ENCODE measurements at places on chromosomes 11 and 22.

- peak; percentile 80 for DNase-seq
Measured at GRCh38 chr22:47918276-47918921, 1155.9 kb downstream of the TBC1D22A start.

DNA sequence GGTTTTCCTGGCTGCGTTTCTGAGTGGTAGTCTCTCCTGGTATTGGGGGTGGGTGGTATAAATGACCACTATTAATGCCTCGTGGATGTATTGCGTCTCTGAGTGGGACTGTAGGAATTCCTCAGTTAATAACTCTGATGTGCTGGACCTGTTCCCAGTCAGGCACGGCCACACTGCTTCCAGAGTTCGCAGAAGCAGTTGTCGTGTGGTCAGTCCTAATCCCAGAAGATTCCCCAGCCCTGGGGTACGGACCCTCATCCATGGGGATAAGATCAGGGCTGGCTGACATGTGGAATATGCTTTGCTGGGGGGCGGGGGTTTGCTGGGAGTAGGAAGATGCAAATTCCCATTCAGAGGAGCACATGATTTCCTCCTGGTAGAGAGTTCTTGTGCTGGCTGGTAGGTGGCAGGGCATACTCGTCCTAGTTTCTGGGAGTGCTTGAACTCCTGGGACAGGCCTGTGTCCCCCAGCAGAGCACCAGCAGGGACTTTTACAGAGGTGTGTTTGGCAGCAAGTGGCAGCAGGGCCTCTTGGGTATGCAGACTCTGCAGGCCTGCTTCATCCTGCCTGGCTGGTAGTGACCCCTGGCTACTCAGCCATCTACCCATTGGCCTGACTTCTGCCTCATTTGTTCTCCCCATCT, 157.4 kb downstream of the NAV2 start:
- DNase-seq = no peak

- DNase-seq = peak; percentile 26
Measured at GRCh38 chr11:18727479-18728236, 1.7 kb upstream of the IGSF22 start.

DNA sequence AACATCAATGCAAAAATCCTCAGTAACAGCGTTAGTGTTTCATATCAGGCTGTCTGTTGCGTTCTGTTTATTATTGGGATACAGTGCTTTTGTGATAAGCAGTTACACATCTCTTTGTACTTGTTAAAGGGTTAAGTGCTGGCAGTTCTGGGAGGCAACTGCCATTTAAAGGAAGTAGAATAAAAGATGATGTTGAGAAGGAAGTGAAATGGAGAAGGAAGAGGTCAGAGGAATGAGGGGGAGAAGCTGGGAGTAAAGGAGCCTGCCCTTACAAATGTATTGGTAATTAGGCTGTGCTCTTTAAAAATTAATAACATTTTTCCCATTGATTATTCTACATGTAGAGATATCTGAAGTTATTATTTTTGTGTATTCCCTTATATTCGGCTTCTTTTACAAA, 674.7 kb downstream of the NTM start:
- DNase-seq = no peak

DNA sequence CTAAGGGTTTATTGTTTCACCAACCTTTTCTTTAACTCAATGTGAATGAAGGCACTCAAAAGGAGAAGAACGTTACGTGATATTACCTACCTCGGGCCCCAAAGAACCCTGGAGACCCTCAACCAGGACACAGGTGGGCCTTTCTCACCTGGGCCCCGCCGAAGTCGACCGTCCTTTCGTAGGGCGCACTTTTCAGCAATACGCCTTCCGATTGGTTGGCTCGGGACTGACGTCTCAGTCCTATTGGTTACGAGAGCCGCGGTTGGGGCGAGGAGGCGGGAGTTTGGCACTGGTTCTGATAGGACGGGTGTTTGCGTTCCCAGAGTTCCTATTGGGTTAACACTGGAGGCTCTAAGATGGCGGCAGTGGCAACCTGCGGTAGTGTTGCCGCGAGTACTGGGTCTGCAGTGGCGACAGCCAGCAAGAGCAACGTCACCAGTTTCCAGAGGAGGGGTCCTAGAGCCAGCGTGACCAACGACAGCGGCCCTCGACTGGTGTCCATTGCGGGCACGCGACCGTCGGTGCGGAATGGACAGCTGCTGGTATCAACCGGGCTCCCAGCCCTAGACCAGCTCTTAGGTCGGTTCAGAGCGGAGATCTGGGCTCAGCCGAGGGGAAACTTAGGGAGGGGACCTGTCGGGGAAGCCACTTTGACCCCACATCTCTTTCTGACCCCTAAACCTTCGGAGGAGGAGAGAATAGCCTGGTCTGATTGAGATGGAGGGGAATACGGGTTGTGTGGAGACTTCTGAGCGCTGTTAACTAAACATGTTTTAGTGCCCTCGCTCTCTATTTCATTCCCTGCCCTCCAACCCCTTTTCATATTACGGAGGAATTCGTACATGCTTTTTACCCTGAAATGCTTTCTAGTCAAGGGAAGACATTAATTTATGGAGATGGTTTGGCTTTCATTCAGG, at the start of the genes ELP4 and IMMP1L:
Gene ELP4 (plus strand): TSS at position 339 of the 917 bp plus-strand sequence. CDS start 18 bp downstream, at position 357.
Gene IMMP1L (minus strand): TSS at position 194 of the 917 bp plus-strand sequence. CDS start 46,346 bp downstream, outside the sequence.
- peak; percentile 94 for DNase-seq

- no peak for DNase-seq
Measured at GRCh38 chr11:63793161-63793560, 20.1 kb upstream of the SPINDOC start.

GRCh38 chr11:113351068-113351450, 36.5 kb upstream of the ANKK1 start:
- no peak for DNase-seq

- DNase-seq = no peak
Measured at GRCh38 chr11:18151581-18151980, 19.2 kb downstream of the MRGPRX3 start.

DNA sequence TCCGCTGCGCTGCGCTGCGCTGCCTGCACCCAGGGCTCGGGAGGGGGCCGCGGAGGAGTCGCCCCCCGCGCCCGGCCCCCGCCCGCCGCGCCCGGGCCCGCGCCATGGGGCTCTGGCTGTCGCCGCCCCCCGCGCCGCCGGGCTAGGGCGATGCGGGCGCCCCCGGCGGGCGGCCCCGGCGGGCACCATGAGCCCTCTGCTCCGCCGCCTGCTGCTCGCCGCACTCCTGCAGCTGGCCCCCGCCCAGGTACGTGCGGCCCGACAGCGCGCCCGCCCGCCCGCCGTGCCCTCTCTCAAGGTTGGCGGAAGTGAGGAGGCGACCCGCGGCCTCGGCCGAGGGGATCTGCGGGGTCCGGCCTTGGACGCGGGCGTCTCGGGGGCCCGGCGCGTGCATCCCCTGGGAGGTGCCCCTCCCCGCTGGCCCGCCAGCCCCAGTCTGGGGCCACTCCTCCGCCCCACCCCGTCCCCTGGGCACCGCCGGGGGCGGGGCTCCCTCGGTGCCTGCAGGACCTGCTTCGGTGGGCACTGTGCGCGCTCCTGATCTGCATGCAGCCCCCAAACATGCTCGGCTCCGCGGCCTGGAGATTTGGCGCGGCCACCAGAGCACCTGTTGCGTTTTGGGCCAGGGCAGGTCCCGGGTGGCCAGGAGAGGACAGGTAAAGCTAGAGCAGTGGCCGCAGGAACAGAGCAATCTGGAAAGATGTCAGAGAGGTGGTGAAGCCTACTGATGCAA, 429 bp downstream of the VEGFB start:
- DNase-seq = peak; percentile 83

GRCh38 chr11:12415342-12415966, 38.1 kb downstream of the PARVA start:
- no peak for DNase-seq

DNA sequence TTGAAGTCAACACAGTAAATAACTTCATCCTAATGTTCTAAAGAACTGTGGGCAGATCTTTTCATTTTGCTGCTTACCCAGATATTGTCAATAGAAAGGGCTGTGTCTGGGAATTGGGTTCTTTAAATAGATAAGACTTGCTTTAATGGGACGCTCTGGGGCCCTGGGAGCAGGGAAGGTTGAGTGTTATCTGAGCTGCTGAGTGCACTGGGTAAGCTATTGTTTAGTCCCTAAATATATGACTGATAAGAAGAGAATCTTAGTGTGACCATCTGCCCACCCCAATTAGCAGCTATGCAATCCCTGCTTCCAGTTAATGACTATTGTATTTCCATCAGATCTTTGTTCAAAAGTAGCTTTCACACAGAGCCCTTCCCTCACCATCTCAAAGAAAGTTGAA, 44.4 kb downstream of the ARHGAP42 start:
- DNase-seq = no peak

GRCh38 chr22:35489239-35489638, 51.4 kb upstream of the RASD2 start:
- DNase-seq = no peak

- no peak for DNase-seq
Measured at GRCh38 chr11:128057786-128058395, 529.5 kb downstream of the ETS1 start.

DNA sequence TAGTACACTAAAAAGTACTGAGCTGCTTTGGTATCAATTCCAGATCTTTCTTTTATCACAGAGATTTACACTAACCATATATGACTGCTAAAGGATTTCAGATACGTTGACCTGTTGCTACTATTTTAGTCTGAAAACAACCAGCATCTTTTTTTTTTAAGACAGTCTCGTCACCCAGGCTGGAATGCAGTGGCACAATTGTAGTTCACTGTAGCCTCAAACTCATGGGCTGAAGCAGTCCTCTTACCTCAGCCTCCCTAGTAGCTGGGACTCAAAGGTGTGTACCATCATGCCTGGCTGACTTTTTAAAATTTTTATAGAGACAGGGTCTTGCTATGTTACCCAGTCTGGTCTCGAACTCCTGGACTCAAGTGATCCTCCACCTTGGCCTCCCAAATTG, 24.2 kb upstream of the L3MBTL2 start:
- DNase-seq = no peak

DNA sequence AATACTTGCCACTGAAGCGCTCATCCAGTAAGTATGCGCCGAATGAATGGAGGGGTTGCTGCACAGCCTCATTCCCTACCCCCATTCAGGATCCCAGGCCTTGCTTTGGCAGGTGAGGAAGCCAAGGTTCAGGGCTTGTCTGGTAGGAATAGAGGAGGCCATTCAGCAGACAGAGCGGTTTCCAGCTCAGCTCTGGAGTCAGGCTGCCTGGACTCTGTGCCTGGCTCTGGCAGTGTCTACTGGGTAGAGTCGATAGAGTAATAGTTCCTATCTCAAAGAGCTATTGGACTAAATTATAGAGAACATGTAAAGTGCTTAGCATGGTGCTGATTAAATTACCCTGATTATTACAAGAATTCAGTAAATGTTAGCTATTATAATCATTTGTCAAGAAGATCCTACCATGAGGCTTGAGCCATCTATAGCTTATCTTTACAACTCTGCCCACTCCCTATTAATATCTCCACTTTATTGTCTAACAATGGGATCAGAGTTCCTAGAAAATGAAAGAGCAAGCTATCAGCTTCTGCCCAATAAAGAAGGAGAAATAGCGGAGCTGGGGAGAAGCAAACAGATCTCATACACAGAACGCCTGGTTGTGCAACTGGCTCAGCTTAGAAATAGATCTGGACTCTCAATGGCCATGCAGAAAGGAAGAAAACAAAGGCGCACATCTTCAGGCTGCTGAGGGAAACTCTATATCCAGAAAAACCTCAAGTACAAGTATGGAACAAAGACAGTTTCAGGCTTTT, 6.6 kb upstream of the SNX32 start:
- no peak for DNase-seq

DNA sequence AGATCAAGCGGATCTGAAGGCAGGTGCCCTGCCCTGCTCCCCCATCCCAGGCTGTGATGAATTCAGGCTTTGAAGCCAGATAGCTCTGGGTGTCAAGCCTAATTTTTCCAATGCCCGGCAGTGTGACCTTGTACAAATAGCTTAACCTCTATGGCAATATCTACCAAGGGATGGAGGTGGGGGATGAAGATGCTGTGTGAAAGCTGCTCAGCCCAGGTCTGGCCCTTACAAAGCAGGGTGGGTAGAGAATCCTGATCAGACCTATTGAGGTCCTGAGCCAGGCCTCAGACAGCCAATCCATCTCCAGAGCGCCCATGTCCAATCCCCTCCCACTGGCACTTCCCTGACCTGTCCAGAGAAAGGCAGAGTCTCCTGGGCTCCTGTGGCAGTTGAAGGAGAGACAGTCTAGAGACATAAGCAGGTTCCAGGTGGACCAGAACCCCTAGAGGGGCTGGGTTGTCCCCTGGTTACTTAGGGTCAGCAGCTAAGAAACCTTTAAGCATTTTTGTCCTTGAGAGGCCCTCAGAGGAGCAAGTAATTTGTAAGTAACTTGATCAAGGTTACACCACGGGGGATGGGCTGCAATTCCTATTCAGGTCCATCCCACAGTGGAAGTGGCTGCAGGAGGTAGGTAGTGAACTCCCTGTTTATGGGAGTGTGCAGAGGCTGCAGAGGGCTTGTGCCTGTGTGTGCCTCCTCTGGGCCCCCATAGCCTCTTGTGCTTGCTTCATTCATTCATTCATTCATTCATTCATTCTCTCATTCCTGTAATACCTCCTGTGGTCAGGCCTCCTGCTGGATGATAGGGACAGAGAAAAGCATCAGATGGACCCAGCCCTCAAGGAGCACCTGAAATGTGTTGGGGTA, 10.4 kb downstream of the P2RY2 start:
- no peak for DNase-seq

- DNase-seq = peak; percentile 47
Measured at GRCh38 chr11:131867457-131868257, 497.2 kb downstream of the NTM start.

DNA sequence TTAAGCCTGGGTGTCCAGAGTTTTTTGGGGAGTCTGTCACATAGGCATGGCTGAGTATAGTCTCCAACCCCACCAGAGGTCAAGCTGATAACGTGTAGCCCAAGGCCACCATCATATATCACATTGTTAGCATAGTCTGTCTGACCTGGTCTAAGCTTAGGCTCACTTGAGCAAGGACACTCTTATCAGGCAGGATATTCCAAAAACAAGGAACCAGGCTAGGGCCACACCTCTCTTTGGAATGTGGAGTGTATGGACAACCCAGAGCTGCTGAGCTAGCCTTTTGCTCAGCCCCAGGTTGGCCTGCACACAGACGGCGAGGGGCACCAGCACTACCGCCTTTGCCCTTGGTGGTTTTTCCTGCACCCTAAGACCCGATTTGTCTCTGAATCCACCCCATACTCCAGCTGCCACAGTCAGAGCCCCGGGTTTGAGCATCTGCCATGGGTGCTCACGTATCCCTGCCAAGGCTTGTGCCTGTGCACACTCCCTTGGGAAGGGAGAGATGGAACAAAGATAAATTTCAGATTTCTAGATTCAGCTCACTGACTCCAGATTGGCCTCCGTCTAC, 7.2 kb downstream of the SNAP29 start:
- DNase-seq = no peak

DNA sequence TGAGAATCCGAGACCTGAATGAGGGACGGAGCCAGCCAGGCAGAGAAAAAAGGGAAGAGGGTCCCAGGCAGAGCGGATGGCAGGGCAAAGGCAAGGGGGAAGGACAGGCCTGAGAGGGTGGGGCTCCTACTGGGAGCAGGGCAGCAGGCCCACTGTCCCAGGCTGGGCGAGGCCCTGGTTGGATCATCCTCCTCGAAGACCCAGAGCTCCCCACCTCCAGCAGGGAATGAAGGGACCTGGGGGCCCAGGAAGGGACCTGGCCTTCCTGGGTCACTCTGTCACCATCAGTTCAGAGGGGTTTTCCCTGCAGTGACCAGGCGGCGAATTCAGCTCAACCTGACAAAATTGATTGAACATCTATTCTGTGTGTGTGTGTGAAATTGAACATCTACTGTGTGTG, 4.0 kb downstream of the CD5 start:
- no peak for DNase-seq
